Right cardiac atrium (tissue), 5 donors: ENCODE measurements at places on chromosomes 4 and X. TPM values are rescaled to one million over a fixed set of nuclear protein-coding genes. Genes with fewer than 3 reads are reported as not detected.

AKAP4 gene
- not detected for total RNA-seq

EMCN gene
- 41.5 TPM for total RNA-seq

GNRHR gene
- not detected for total RNA-seq

ETFDH gene
- 149 TPM for total RNA-seq

CCNA2 gene
- 0.59 TPM for total RNA-seq

ARHGEF38 gene
- not detected for total RNA-seq

ART3 gene
- total RNA-seq = 129 TPM

NR3C2 gene
- 25.8 TPM for total RNA-seq

NUDT9 gene
- 27.1 TPM for total RNA-seq

DRD5 gene
- total RNA-seq = not detected

ASB9 gene
- total RNA-seq = 1.6 TPM

AIFM1 gene
- total RNA-seq = 82.0 TPM

UPF3B gene
- total RNA-seq = 3.9 TPM

PDE6B gene
- 7.5 TPM for total RNA-seq

CAMK2D gene
- total RNA-seq = 177 TPM

PUDP gene
- total RNA-seq = 15.7 TPM

TADA2B gene
- 29.4 TPM for total RNA-seq

BTC gene
- 0.59 TPM for total RNA-seq

ARAP2 gene
- 9.4 TPM for total RNA-seq

SPACA5 gene
- not detected for total RNA-seq

TRPC5OS gene
- not detected for total RNA-seq

PCGF3 gene
- 28.6 TPM for total RNA-seq

MED28 gene
- total RNA-seq = 30.0 TPM

CT83 gene
- total RNA-seq = not detected

ANKRD50 gene
- 10.8 TPM for total RNA-seq

RTL5 gene
- total RNA-seq = 3.7 TPM

SUPT20HL1 gene
- total RNA-seq = not detected

ARR3 gene
- total RNA-seq = not detected

PCDH19 gene
- total RNA-seq = 0.33 TPM

HDAC6 gene
- 55.5 TPM for total RNA-seq

GATA1 gene
- not detected for total RNA-seq

ANK2 gene
- total RNA-seq = 335 TPM
